ENCODE measurements at places on chromosomes 2 and 18.
A peak's percentile ranks its signal among the peaks of the same experiment; 100 is the strongest.

- DNase-seq: no peak
Observed at GRCh38 chr2:21279525-21279924, 155.8 kb downstream of the TDRD15 start.

DNA sequence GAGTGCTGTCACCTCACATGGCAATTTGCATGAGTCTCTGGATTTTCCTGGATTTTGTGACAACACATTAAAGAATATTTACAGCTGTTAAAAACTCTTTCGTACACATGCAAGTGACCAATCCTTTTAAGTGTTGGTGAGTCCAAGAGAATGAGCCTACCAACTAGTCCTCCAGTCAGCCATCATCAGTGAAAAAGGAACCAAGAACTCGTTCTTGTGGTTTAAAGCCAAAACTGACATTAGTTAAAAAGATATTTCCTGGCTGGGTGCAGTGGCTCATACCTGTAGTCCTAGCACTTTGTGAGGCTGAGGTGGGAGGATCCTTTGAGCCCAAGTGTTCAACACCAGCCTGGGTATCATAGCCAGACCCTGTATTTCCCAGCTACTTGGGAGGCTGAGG is 215.4 kb upstream of the ITGA4 start:
- DNase-seq: no peak

DNA sequence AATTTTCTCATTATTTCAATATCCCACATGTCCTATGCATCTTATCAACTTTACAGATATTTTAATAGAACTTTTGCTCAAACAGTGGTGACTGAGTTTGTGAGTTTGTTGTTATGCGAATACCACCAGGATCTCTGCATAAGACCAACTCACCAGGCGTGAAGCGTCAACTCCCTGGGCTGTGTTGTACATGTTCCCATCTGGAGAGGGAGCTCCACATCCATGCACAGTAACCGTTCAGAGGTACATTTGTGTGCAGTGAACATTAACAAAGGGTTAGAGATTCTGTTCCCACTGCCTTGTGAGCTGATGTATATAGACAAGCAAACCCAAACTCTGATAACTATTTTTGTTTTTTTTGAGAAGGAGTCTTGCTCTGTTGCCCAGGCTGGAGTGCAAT is 188.7 kb downstream of the MYT1L start:
- no peak for DNase-seq

- peak; percentile 93 for DNase-seq
Observed at GRCh38 chr2:238438856-238439849, 12.4 kb downstream of the ASB1 start.

- no peak for DNase-seq
Observed at GRCh38 chr18:8299054-8299980, 309.9 kb upstream of the RAB12 start.
